IgD-negative memory B cell (primary cell): ENCODE measurements at places on chromosomes 5 and 9. TPM values are rescaled to one million over a fixed set of nuclear protein-coding genes. Genes with fewer than 3 reads are reported as not detected.

The TMEM252 gene
- not detected for polyA plus RNA-seq

The MUSK gene
- polyA plus RNA-seq, result not detected

The GFRA3 gene
- polyA plus RNA-seq, result not detected

The CD14 gene
- 1.5 TPM for polyA plus RNA-seq

The LCN9 gene
- polyA plus RNA-seq, result not detected

The MRPS30 gene
- polyA plus RNA-seq, result 76.0 TPM

The TEX10 gene
- polyA plus RNA-seq, result 17.5 TPM

The DOK3 gene
- polyA plus RNA-seq, result 154 TPM

The PCDHAC2 gene
- polyA plus RNA-seq, result not detected

The NOXA1 gene
- 1.4 TPM for polyA plus RNA-seq

The SLC27A6 gene
- not detected for polyA plus RNA-seq

The TAF11L5 gene
- polyA plus RNA-seq, result not detected

The FREM1 gene
- polyA plus RNA-seq, result not detected

The GFM2 gene
- 8.5 TPM for polyA plus RNA-seq

The TOR4A gene
- polyA plus RNA-seq, result 8.9 TPM

The SLC28A3 gene
- not detected for polyA plus RNA-seq

The HSD17B4 gene
- polyA plus RNA-seq, result 117 TPM

The C5orf52 gene
- not detected for polyA plus RNA-seq

The WWC1 gene
- 0.09 TPM for polyA plus RNA-seq

The RNF145 gene
- polyA plus RNA-seq, result 15.6 TPM
